ENCODE measurements at places on chromosomes 1 and 21. TPM values are rescaled to one million over a fixed set of nuclear protein-coding genes. Genes with fewer than 3 reads are reported as not detected.
A peak's percentile ranks its signal among the peaks of the same experiment; 100 is the strongest.

DNA sequence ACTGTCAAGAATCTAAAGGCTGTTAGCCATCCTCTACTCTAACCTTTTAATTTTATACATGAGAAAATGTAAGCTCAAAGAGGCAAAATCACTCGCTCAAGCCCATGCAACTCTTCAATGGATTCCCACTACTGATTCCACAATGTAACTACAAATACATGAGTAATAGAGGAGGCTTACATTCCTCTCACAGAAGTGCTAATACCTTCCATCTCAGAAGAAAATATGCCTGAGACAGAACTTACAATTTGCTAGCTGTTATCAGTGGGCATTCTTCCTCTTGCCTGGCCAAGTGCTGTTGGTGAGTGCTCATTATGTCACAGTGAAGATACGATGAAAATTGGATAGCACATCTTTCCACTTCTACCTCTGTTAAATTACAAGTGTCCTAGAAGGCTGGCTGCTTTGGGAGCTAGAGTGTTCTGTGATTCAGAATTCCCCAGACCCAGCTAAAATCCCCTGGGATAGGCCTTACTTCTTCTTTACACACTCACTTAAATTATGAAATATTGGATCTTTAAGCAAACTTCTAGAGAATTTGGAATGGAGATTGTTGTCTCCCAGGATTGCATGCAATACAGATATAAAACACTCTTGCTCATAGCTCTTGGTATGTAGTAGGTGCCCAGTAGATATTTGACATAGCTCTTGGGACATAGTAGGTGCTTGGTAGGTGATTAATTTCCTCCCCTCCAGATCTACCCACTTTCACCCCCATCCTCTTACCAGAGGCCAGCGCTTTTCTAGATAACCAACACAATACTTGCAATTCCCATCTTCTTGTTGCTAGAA, 24.1 kb downstream of the BCL9 start:
- no peak for DNase-seq
- no peak overlapping the region for H3K27ac ChIP-seq
- peaks cover 6% of the 10 kb centered on the region for H3K27me3 ChIP-seq
- H3K4me3 ChIP-seq = no peak overlapping the region
- peaks cover 3% of the 10 kb centered on the region for H3K36me3 ChIP-seq
- H3K4me1 ChIP-seq = peaks cover 7% of the 10 kb centered on the region

Gene AADACL3
- not detected for total RNA-seq

DNA sequence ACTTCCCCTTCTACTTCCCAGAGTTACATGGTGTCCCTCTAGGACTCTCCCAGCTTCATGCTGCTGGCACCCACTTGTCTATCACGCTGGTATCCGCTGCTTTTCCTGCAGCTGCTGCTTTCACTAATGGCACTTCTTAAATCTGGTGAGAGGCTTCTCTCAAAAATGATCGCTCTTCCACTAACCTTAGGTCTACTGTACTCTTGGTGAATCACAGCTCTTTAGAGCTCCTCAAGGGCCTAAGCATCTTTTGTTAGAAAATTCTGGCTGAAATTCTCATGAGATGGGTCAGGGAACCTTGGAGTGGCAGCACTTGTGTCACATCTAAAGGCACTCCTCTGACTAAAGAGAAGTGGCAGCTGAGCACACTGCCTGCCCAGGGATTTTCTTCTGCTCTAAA, 32.1 kb downstream of the ZMYND12 start:
- H3K36me3 ChIP-seq = no peaks in the 10 kb centered on the region
- no peak overlapping the region for H3K4me3 ChIP-seq
- no peak overlapping the region for H3K27ac ChIP-seq
- H3K4me1 ChIP-seq = peaks cover 2% of the 10 kb centered on the region
- H3K27me3 ChIP-seq = peaks cover 5% of the 10 kb centered on the region

DNA sequence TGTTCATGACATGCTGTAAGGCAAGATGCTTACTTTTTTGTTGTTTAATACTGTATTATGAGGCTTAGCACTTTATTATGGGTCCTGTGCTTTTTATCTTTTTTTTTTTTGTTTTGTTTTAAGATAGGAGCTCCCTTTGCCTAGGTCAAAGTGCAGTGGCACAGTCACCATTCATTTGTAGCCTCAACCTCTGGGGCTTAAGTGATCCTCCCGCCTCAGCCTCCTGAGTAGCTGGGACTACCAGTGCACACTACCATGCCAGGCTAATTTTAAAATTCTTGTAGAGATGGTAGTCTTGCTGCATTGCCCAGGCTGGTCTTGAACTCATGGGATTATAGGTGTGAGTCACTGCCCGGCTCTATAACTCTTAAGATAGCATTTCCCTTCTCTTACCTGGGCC, 4.6 kb downstream of the UBAP2L start:
- DNase-seq = no peak
- no peak overlapping the region for H3K4me3 ChIP-seq
- H3K27ac ChIP-seq = no peak overlapping the region
- peaks cover 35% of the 10 kb centered on the region for H3K4me1 ChIP-seq
- H3K36me3 ChIP-seq = peaks cover 75% of the 10 kb centered on the region

GRCh38 chr21:45537111-45537745, 5.0 kb downstream of the SLC19A1 start:
- H3K27me3 ChIP-seq = no peaks in the 10 kb centered on the region
- peaks cover 18% of the 10 kb centered on the region for H3K4me1 ChIP-seq
- DNase-seq = no peak
- H3K36me3 ChIP-seq = peaks cover 32% of the 10 kb centered on the region

- H3K36me3 ChIP-seq = peaks cover 70% of the 10 kb centered on the region
- H3K4me3 ChIP-seq = no peak overlapping the region
- peaks cover 32% of the 10 kb centered on the region for H3K4me1 ChIP-seq
- peak; percentile 61 for DNase-seq
These were observed 81.7 kb downstream of the PIK3CD start for GRCh38 chr1:9733160-9733789.

Gene PRDM16
- not detected for total RNA-seq

Gene TLCD4
- total RNA-seq = not detected

DNA sequence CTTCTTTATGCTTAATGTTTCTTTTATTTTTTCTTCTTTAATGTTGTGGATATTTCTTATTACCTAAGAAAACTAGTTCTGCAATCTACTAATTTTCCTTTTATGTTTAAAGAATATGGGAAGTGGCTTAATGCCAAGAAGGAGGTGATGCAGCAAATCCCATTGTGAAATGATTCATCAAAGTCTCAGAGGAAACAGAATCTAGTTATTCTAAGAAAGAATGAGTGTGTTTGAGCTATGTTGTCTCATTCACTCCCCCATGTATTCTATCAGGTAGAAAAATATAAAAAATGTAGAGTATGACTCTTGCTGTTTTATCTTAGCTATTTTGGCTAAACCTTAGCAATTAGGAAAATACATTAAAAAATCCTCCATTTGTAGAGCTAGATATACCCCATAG, 659.9 kb upstream of the RGS18 start:
- H3K4me3 ChIP-seq = no peak overlapping the region
- no peaks in the 10 kb centered on the region for H3K4me1 ChIP-seq

Gene GIPC2
- total RNA-seq = not detected

GRCh38 chr1:52876843-52877242, 34.3 kb downstream of the ZYG11A start:
- H3K4me3 ChIP-seq = no peak overlapping the region
- H3K4me1 ChIP-seq = no peaks in the 10 kb centered on the region
- no peak for DNase-seq

Gene GPR37L1
- total RNA-seq = not detected

DNA sequence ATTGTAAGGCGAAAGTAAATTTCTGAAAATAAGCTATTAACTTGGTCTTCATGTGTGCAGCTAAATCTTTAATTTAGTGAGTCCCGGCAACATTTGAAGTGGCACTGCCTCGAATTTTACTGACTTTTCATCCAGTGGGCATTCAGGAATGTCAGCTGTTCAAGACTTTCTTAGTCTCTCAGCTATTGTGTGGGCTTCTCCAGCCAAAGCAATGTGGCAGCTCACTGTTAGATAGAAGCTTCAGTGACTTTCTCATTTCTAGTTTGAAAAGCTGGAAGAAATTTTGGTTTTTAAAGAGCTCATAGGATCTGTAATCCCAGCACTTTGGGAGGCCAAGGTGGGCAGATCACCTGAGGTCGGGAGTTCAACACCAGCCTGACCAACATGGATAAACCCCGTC, 44.3 kb upstream of the FAM89A start:
- no peaks in the 10 kb centered on the region for H3K4me1 ChIP-seq
- peaks cover 23% of the 10 kb centered on the region for H3K27me3 ChIP-seq
- H3K4me3 ChIP-seq = no peak overlapping the region
- no peaks in the 10 kb centered on the region for H3K36me3 ChIP-seq
- no peak overlapping the region for H3K27ac ChIP-seq

DNA sequence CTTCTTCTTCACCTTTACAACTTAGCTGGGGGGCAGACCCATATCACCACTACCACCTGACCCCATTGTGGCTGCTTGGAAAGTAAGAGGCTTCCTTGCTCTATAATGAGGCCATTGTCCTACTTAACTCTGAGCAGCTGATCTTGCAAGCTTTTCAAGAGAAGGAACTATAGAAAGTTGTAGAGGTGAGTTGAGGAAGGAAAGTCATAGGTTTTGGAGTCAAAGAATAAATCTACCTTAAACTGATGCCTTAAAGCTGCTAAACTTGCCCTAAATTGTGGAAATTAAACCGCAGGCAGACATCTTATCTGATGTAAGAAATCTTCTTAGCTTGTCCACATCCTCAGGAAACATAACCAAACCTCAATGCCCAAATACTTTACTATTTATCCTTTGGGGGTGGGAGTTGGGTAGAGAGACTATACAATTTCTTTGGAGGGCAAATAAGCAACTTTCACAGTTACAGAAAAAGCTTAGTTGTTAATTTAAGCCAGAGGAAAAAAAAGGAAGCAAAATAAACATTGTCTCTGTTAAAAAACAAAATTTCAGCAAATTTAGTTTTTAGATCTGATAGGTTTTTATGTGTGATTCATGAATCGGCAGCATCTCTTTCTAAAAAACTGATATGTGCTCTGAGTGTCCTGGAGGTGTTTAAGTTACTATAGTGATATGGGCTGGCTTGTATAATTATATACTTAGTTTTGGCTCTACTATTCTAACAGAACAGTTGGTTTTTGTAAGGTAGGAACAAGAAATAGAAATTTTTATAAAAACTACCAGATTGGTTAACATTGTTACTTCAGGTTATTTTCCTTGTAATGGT, 4.7 kb downstream of the IL23R start:
- H3K4me1 ChIP-seq = peaks cover 52% of the 10 kb centered on the region
- peak overlapping the region; percentile 97 for H3K27ac ChIP-seq
- H3K36me3 ChIP-seq = peaks cover 10% of the 10 kb centered on the region

GRCh38 chr1:231106347-231106746, 55.5 kb upstream of the TRIM67 start:
- no peak for DNase-seq
- H3K27me3 ChIP-seq = peaks cover 18% of the 10 kb centered on the region
- no peak overlapping the region for H3K4me3 ChIP-seq

Gene SPRR2G
- not detected for total RNA-seq

DNA sequence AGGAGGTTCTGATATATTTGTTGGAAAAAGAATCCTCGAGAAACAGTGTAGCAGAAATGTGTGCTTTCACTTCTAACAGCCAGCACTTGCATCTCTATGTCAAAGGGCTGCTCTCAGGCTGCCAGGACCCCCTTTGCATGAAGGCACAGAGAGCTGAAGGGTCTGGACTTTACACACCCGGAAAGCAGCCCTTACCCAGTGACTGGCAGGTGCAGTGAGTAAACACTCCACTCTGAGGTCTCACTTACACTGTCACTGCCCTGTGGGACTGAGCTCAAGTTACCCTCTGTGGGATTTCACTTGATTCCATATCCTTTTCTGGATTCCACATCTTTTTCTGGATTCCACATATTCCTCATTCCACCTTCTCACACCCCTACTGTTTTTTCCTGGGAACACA, 40.8 kb upstream of the PPP2R5A start:
- peaks cover 24% of the 10 kb centered on the region for H3K4me1 ChIP-seq
- peaks cover 2% of the 10 kb centered on the region for H3K27me3 ChIP-seq
- H3K36me3 ChIP-seq = peaks cover 7% of the 10 kb centered on the region
- peak overlapping the region; percentile 32 for H3K4me3 ChIP-seq
- peak overlapping the region; percentile 34 for H3K27ac ChIP-seq

Gene KMO
- 0.09 TPM for total RNA-seq

DNA sequence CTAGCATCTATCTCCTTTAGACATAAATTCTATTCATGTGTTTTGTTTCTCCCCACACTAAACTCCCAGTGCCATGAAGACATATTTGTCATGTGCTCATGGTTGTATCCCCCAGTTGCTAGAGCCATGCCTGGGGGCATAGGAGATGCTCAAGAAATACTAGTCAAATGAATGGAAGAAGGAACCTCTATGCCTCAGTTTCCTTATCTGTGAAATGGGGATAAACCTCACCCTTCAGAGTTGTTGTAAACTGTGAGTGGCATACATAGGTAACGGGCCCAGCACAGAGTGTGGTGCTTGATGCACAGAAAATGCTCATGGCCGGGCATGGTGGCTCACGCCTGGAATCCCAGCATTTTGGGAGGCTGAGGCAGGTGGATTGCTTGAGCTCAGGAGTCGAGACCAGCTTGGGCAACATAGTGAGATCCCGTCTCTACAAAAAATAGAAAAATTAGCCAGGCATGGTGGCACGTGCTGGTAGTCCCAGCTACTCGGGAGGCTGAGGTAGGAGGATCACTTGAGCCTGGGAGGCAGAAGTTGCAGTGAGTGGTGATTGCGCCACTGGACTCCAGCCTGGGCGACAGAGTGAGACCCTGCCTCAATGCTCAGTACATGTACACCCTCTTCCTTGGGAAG, 8.7 kb downstream of the LDLRAD2 start:
- DNase-seq = no peak
- no peak overlapping the region for H3K27ac ChIP-seq
- peaks cover 3% of the 10 kb centered on the region for H3K4me1 ChIP-seq
- H3K36me3 ChIP-seq = no peaks in the 10 kb centered on the region
- no peaks in the 10 kb centered on the region for H3K27me3 ChIP-seq

GRCh38 chr1:168050880-168051279, 85.8 kb downstream of the GPR161 start:
- no peak overlapping the region for H3K27ac ChIP-seq
- peaks cover 8% of the 10 kb centered on the region for H3K36me3 ChIP-seq
- no peaks in the 10 kb centered on the region for H3K4me1 ChIP-seq
- H3K27me3 ChIP-seq = no peaks in the 10 kb centered on the region

DNA sequence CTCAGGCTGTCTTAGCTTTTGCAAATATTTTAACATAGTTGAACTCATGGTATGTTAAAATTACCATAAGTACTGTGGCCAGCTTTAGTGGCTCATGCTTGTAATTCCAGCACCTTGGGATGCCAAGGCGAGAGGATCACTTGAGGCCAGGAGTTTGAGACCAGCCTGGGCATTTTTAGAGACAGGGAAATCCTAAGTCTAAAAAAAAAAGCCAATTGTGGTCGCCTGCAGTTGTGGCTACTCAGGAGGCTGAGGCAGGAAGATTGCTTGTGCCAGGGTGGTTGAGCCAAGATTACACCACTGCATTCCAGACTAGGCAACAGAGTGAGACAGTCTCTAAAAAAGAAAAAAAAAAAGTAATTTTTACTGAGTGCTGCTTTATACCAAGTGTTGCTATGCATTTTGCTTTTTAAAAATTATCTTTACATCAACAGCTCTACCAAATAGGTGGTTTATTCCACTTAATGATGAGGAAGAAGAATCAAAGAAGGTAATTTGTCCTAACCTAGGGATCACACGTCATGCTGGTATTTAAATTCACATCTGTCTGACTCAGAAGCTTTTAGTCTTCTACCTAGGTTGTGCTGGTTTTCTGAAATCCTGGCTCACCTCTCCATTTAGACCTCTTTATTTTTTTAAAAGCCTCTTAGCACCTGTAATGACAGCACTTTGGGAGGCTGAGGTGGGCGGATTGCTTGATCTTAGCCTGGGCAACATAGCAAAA, 16.8 kb downstream of the PPP1R12B start:
- H3K36me3 ChIP-seq = no peaks in the 10 kb centered on the region
- no peaks in the 10 kb centered on the region for H3K4me1 ChIP-seq
- no peak overlapping the region for H3K4me3 ChIP-seq
- no peaks in the 10 kb centered on the region for H3K27me3 ChIP-seq
- H3K27ac ChIP-seq = no peak overlapping the region
- DNase-seq = no peak

Gene AP4B1
- total RNA-seq = 42.3 TPM

Measured in activated CD4-positive, alpha-beta T cell treated with anti-CD3 and anti-CD28 coated beads, Interleukin-2, amount 10 ng/mL, durations not matched to agents 24 days and 14 days (primary cell).